ENCODE measurements at places on chromosomes 1 and 21. TPM values are rescaled to one million over a fixed set of nuclear protein-coding genes. Genes with fewer than 3 reads are reported as not detected.

Gene GPR52
- total RNA-seq, result 0.17 TPM

Gene WDR64
- not detected for total RNA-seq

DNA sequence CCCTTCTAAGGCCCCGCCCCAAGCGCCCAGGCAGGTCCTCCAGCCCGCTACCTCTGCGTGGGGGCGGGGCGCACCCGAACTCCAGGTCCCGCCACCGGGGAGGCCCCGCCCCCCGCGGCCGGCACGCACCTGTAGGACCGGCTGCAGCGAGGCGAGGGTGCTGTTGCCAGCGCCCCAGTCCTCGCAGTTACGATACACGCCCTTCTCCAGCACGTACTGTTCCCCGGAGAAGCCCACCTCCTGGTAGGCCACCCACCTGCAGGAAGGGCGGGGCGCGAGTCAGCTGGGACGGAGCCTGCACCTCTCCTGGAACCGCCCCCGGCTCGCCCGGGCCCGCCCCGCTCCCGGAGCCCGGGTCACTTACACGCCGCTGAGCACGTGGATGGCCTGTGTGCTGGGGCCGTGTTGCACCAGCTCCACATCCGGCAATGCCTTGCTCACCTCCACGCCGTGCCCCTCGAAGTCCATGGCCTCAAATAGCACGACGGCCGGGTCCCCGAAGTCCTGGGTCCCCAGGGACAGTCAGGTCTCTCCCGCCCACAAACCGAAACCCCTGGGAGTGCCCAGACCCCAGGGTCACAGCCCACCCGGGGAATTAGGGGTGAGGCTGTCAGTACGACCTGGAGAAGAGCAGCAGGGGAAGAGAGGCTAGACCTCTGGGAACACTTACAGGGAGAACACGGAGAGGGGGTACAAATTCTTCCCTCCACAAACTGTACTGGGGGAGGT lies 17.3 kb downstream of the CRYBG2 start:
- no peak for DNase-seq

GRCh38 chr1:25706146-25707089 lies 89.8 kb downstream of the MAN1C1 start:
- no peak for DNase-seq

DNA sequence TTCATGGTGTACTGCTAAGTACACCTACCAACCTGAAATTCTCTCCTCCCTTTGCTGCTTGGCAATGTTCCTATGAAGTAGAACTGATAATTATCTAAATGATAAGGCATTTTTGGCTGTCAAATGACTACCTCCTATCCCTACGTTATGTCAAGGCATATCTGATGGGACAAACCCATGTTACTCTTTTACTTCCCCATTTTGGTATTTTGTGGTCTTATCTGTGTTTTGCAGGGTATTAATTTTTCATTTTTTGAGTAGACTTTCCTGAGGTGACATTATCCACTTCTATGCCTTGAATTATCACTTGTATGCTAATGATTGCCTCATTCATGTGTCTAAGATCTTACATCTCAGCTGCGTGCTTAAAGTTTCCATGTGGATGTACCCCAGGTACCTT lies 499.6 kb upstream of the B3GALT2 start:
- DNase-seq, result no peak

Gene HES3
- total RNA-seq, result not detected

Gene GOLT1A
- 0.19 TPM for total RNA-seq

- DNase-seq, result no peak
Measured at GRCh38 chr1:154867841-154868605, 2.1 kb downstream of the KCNN3 start.

DNA sequence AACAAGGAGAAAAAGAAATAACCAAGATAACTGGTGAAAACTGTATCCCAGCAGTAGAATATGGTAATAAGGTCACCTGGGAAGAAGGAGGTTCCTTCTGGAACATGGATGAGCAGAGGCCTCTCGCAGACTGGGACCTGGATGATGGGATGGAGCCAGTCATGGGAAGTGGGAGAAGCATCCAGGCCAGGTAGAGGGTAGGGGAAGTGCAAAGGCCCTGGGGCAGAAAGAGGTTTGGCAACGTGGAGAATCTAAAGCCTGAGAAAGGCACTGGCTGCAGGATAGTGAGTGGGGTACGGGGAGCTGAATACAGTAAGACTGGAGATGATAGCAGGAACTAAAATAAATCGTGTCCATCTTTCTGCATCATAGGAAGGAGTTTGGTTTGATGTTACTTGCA lies 96.1 kb upstream of the VAMP3 start:
- DNase-seq, result no peak

Gene KIF1B
- 18.9 TPM for total RNA-seq

DNA sequence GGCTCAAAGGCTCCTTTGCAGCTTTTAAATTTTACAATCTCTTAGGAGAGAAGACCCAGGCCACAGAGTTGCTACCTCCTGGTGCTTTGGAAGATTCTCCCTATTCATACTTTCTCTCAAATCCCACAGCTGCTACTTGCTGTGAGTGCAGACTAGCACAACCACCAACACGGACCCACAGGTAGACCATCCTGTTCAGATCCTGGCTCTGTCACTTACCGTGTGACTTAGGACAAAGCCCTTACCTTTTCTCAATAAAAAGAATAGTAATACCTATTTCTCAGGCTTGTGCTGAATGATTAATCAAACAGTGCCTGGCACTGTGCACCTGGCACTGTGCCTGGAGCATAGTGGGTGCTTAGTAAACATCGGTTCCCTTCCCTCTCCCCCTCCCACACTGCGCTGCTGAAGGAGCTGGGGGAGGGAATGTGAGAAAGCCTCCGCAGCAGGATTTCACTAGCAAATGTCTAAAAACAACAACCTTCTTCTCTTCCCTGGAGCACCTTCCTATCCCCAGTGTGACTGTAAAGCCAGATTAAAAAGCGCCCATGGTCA lies 81.7 kb downstream of the PGM1 start:
- DNase-seq, result no peak

- DNase-seq, result peak; percentile 64
Measured at GRCh38 chr1:208235982-208236761, 8.0 kb downstream of the PLXNA2 start.

Gene KIF17
- 3.6 TPM for total RNA-seq
